Nephron progenitor cell (in vitro differentiated cells): ENCODE measurements at places on chromosomes 5 and 9.

DNA sequence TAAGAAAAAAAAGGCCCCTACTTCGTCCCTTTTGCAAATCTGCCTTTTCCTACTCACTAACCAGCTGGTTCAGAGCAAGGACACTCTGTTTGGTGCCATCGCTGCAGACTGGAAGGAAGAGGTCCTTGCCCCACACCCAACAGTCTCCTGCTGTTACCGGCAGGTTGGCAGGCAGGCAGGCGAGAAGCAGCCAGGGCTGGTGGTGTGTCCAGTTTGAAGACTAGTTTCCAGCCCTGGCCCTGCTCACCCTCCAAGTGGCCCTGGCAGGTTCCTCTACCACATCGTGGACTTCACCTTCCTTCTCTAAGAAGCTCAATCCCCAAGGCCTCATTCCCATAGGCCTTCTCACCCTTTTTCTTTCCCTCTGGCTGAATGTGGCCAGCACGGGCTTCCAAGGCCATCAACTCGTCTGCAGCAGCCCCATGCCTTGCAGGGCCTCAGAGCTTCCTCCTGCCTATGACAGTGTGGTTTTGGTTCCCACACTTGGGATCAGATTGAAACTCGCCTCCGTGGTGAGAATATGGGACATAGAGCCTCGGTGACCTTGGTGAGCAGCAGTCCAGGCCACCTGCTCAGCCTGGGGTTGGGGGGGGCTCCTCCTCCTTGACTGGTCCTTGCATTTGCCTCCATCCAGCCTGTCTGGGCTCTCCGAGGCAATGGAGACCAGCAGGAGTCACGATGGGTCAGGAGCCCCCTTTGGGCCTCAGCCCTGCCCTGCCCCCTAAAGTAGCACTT is 22.9 kb downstream of the TGFBI start:
- no peak for DNase-seq

- DNase-seq, result no peak
Measured at GRCh38 chr9:2228641-2229040, 213.5 kb downstream of the SMARCA2 start.

DNA sequence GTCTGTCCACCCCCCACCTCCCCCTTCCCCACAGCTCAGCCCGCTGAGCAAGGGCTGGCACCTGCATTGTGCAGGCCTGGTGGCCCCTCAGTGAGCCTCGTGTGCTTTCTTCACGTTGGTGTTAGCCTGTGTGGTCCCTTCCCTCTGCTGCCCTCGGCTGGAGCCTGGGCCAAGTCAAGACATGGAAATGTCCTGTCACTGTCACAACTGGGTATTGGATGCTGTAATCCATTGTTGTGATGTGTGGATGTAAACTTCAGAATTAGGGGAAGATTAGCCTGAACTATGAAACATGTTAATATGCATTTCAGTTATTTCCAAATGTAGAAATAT is 103.9 kb downstream of the TRIO start:
- no peak for DNase-seq

DNA sequence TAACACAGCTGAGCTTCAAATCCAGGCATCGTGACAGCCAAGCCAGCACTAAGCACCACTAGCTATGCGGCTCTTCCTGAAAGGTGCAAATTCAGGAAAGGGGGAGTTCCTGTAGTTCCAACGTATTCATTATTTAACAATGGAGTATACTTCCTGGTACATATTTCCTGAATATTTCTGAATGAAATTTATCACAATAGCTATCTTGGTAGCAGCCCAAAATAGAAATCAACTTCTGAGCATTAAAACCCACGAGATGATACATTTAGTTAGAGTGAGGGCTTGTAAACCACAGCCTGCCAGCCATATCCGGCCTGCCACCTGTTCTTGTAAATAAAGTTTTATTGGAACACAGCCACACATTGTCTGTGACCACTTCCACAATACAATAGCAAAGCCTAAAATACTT is 109.7 kb upstream of the RETREG1 start:
- no peak for DNase-seq
